Amygdala (tissue), 56 donors: ENCODE measurements at places on chromosomes 4 and X.

DNA sequence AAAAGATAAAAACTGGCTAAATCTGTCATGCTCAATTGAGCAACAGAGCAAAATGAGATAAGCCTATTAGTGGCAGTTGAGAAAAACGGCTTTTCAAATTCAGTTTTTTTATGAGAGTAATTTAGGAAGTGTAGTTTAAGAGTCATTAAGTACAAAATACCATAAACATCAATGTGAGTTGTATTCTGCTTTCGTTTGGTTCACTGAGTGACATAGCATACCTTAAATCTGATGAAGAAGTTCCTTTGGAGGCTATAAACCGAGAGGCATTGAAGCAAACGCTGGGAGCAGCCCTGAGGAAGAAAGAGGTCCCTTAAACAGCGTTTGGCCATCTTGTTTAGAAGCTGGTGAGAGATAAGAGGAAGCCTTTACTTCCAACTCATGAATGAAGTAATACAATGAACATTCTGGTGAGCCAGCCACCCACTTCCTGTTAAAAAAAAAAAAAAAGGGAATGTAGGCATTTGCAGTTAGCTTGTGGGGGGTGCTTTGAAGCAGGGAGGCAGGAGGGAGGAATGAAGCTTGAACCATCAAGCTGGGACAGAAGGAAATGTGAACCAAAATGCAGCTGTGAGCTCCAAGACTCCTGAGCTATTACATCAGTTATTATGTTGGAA, 132.3 kb downstream of the ZNF330 start:
- DNase-seq: no peak

GRCh38 chr4:74117024-74117534, 18.1 kb upstream of the CXCL2 start:
- DNase-seq: peak; percentile 51

DNA sequence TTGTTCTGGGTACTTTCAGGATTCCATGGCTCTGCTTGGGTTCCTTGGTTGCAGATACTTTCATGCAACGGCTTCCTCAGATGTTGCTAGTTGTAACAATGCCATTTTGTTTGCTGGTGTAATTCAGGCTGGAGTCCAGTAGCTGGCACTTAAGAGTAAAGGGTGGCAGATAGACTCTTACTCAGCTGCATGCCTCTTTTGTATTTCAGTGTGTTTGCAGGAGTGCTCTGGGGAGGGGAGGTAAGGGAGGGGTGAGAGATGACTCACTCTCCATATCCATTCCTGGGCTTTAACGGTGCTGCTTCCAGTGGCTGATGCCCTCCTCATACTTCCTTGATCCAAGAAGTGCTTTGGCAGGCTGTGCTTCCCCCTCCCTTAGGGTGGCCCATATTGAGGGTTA, 155.2 kb downstream of the ZNF330 start:
- no peak for DNase-seq

- DNase-seq: no peak
Observed at GRCh38 chrX:13491061-13491460, 78.3 kb upstream of the EGFL6 start.

- no peak for DNase-seq
Observed at GRCh38 chr4:86630629-86631028, 36.5 kb downstream of the PTPN13 start.

DNA sequence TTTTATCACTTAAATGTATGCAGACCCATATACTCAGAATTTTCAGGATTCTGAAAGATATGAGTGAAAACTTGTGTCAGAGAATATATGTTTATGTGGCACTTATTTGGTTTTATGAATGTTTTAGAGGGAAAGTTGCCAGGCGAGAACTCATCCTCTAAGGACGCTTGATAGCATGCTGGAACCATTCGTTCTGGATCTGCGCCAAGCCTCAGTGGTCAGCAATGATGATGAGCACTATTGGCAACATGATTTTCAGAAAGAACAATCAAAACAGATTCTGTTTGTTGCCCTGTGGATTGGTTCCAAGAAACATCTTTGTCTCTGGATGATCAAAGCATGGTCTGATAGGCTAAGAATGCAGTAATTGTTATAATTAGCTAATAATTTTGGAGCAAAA, 32.1 kb upstream of the RAPGEF2 start:
- DNase-seq: no peak

DNA sequence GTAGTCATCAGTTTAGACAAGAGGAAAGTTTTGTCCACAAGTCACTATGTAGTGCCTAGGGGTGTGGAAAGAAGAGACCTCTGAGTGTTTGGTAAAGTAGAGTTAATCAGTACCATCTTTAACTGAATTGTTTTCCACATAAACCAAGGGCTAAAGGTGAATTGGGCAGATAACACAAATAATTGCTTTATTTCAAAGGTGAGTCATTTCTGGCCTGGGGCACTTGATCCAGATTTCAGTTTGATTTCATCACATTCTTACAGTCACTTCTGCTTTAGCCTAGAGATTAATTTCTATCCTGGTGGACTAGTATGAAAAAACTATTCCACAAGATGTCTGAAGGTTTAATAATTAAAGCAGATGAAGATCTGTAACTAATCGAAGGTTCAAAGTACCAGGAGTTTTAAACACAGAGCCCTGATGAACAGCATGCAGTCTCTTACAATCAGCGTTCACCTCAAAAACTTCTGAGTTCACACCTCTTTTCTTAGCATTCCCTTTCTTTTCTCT, 74.5 kb upstream of the BOD1L1 start:
- no peak for DNase-seq

DNA sequence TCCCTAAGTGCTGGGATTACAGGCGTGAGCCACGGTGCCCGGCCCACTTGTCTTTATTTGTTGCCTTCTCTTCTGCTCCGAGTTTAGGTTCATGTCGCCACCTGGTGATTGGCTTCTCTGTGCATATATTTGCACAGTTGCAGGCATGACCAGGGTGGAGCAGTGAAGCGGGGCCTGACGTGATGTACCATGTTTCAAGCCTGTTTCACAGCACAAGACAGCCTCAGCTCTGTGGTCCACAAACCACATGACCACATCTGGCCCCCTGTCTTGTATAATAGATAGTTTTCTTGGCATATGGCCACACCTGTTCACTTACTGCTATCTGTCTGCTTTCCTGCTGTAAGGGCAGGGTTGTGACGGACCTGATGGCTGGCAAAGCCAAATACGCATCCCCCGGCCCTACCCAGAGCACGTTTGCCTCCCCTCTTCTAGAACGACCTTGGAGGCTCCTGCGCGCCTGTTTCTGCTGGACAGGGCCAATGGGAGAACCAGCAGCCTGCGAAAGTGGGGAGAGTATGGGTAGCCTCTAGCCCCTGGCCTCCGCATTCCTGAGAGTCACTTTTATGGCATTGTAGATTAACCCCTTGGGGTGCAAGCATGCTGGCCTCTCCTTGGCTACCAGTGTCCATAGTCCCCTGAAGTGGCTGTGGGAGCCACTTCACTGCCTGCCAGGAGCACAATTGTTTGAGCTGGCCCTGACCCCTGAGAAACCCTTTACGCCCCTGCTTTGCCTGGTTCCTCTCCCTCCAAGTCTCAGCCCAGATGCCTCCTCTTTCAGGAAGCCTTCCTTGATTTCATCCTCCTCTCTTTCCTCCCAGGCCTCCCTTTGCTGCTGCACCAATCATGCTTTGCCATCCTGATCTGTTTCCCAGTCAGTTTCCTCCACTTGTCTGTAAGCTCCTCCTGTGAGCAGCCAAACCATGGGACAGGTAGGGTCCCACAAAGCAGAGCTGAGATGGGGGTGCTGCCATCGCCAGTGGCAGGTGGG, 6.0 kb upstream of the SH3TC1 start:
- no peak for DNase-seq
